K562 (cell line): ENCODE measurements at places on chromosomes 4 and X. TPM values are rescaled to one million over a fixed set of nuclear protein-coding genes. Genes with fewer than 3 reads are reported as not detected.

CCSER1 gene
- not detected in 2 replicates for total RNA-seq

LRAT gene
- 0.07 and 0.09 TPM in 2 replicates for total RNA-seq

ZNF157 gene
- total RNA-seq = not detected in 2 replicates

ZNF182 gene
- 2.8 and 3.5 TPM in 2 replicates for total RNA-seq

IGSF1 gene
- total RNA-seq = 1.0 and 1.1 TPM in 2 replicates

NAAA gene
- total RNA-seq = 5.4 and 7.5 TPM in 2 replicates

GPR34 gene
- total RNA-seq = not detected in 2 replicates

GPRIN3 gene
- 0.02 TPM in 2 replicates for total RNA-seq

CDX4 gene
- not detected in 2 replicates for total RNA-seq

H2BW2 gene
- not detected in 2 replicates for total RNA-seq

FAT4 gene
- total RNA-seq = 0.02 TPM in 1 of 2 replicates, not detected in the other

MAGEA2B gene
- 40.7 and 53.3 TPM in 2 replicates for total RNA-seq

PPP1R2C gene
- not detected in 2 replicates for total RNA-seq

TBC1D8B gene
- total RNA-seq = 0.07 and 0.16 TPM in 2 replicates
